ENCODE measurements at places on chromosomes 16 and 17. TPM values are rescaled to one million over a fixed set of nuclear protein-coding genes. Genes with fewer than 3 reads are reported as not detected.

DNA sequence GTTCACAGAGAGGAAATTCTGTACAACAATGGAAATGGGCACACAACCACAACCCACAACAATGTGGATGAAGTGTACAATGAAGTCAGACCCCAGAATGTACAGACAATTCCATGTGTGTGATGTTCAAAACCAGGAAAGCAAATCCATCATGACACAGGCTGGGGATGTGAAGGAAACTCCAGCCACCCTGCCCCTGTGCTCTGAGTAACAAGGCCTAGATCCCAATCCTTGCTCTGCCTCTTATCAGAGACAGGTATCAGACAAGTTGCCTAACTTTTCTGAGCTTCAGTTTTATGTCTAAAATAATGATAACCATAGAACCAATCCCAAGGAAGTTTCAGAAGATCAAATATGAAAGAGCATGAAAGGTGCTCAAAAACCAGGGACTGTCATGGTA is 1.8 kb upstream of the C16orf95 start:
- H3K4me1 ChIP-seq = peaks cover 8% of the 10 kb centered on the region
- H3K27ac ChIP-seq = peak overlapping the region; percentile 98
- peak overlapping the region; percentile 91 for H3K4me3 ChIP-seq
- H3K36me3 ChIP-seq = peaks cover 15% of the 10 kb centered on the region

GRCh38 chr17:14919631-14920213 is 345.4 kb downstream of the PMP22 start:
- H3K4me1 ChIP-seq = no peaks in the 10 kb centered on the region
- H3K36me3 ChIP-seq = no peaks in the 10 kb centered on the region
- H3K27ac ChIP-seq = no peak overlapping the region
- no peak overlapping the region for H3K4me3 ChIP-seq

- H3K27me3 ChIP-seq = no peaks in the 10 kb centered on the region
- H3K27ac ChIP-seq = no peak overlapping the region
- H3K4me3 ChIP-seq = no peak overlapping the region
Observed at GRCh38 chr17:58570758-58571157, 56.3 kb upstream of the MTMR4 start.

GRCh38 chr17:81135505-81136278 is 29.6 kb upstream of the PVALEF start:
- no peak for DNase-seq
- H3K4me1 ChIP-seq = no peaks in the 10 kb centered on the region
- H3K27ac ChIP-seq = no peak overlapping the region
- no peaks in the 10 kb centered on the region for H3K27me3 ChIP-seq

- no peak overlapping the region for H3K27ac ChIP-seq
- no peak for DNase-seq
- no peaks in the 10 kb centered on the region for H3K27me3 ChIP-seq
- H3K4me3 ChIP-seq = no peak overlapping the region
- peaks cover 28% of the 10 kb centered on the region for H3K4me1 ChIP-seq
Observed at GRCh38 chr17:63634816-63635215, 12.6 kb downstream of the MAP3K3 start.

- no peak for DNase-seq
- H3K36me3 ChIP-seq = no peaks in the 10 kb centered on the region
- no peaks in the 10 kb centered on the region for H3K4me1 ChIP-seq
- no peaks in the 10 kb centered on the region for H3K27me3 ChIP-seq
Observed at GRCh38 chr16:52629296-52629695, 82.4 kb upstream of the TOX3 start.

GRCh38 chr17:39716073-39716818 is 14.1 kb downstream of the MIEN1 start:
- peaks cover 2% of the 10 kb centered on the region for H3K4me1 ChIP-seq
- no peaks in the 10 kb centered on the region for H3K36me3 ChIP-seq
- no peak for DNase-seq
- H3K4me3 ChIP-seq = no peak overlapping the region
- H3K27ac ChIP-seq = no peak overlapping the region

DNA sequence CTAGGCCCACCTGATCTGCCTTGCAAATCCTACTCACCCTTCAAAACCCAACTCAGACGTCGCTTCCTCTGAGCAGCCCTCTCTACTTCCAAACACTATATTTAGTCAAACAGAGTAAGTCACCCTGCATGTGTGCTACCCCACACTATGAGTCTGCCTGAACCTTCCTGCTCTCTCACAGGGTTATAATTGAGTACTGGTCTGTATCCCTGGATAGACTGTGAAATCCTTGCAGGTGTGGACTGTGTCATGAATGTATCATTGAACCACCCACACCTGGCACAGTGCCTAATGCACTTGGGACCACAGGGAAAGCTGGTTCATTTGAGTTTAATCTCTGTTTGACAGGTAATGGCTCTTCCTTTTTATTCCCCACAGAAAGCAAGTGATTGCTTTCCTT is 3.4 kb downstream of the FBXO39 start:
- H3K36me3 ChIP-seq = peaks cover 14% of the 10 kb centered on the region
- no peak overlapping the region for H3K4me3 ChIP-seq
- H3K4me1 ChIP-seq = peaks cover 4% of the 10 kb centered on the region
- H3K27me3 ChIP-seq = peaks cover 93% of the 10 kb centered on the region

- no peak overlapping the region for H3K27ac ChIP-seq
- no peaks in the 10 kb centered on the region for H3K27me3 ChIP-seq
- H3K4me3 ChIP-seq = no peak overlapping the region
- DNase-seq = no peak
Observed at GRCh38 chr17:11780621-11781020, 182.4 kb downstream of the DNAH9 start.

- no peak for DNase-seq
- no peak overlapping the region for H3K27ac ChIP-seq
- H3K36me3 ChIP-seq = no peaks in the 10 kb centered on the region
- H3K4me1 ChIP-seq = no peaks in the 10 kb centered on the region
- H3K4me3 ChIP-seq = no peak overlapping the region
- H3K27me3 ChIP-seq = no peaks in the 10 kb centered on the region
Observed at GRCh38 chr17:76920364-76921139, 52.3 kb downstream of the MGAT5B start.

DNA sequence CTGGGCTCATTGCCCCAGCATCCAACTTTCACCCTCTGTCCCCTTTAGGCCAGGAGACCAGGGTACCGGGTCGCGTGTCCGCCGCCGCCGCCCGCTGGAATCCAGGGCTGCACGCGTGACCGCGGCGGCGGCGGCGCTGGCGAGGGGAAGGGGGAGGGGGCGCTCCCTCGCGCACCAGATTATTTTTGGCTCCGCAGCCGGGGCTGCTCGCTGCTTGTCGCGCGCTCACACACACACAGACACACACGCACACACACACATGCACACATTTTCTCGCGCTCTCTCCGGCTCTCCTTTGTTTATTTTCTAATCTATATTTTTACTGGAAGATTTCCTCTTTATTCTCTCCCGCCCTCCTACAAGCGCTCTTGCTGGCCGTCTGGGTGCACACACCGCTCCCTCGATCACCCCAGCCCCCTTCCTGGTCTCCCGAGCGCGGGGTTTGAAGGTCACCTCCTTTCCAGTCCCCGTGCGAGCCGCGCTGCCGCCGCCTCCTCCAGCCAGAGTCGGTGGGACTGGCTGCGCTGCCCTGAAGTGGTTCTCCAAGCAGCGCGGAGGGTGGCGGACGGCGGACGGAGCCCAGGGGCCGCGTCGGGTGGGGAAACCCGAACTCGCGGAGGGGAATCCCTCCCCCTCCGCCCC is 921.4 kb upstream of the EEF2KMT start:
- H3K27me3 ChIP-seq = peaks cover 28% of the 10 kb centered on the region
- DNase-seq = no peak
- no peak overlapping the region for H3K4me3 ChIP-seq
- no peak overlapping the region for H3K27ac ChIP-seq
- no peaks in the 10 kb centered on the region for H3K36me3 ChIP-seq
- no peaks in the 10 kb centered on the region for H3K4me1 ChIP-seq

GRCh38 chr16:73043828-73044467 is 4.0 kb downstream of the ZFHX3 start:
- H3K36me3 ChIP-seq = no peaks in the 10 kb centered on the region
- DNase-seq = no peak
- peaks cover 2% of the 10 kb centered on the region for H3K4me1 ChIP-seq
- peaks cover 33% of the 10 kb centered on the region for H3K27me3 ChIP-seq
- H3K4me3 ChIP-seq = no peak overlapping the region
- H3K27ac ChIP-seq = no peak overlapping the region

- peaks cover 10% of the 10 kb centered on the region for H3K27me3 ChIP-seq
- peak overlapping the region; percentile 100 for H3K27ac ChIP-seq
- H3K4me3 ChIP-seq = peak overlapping the region; percentile 99
- peak; percentile 89 for DNase-seq
Observed at GRCh38 chr17:7573324-7574080, 5.9 kb upstream of the CD68 start.

DNA sequence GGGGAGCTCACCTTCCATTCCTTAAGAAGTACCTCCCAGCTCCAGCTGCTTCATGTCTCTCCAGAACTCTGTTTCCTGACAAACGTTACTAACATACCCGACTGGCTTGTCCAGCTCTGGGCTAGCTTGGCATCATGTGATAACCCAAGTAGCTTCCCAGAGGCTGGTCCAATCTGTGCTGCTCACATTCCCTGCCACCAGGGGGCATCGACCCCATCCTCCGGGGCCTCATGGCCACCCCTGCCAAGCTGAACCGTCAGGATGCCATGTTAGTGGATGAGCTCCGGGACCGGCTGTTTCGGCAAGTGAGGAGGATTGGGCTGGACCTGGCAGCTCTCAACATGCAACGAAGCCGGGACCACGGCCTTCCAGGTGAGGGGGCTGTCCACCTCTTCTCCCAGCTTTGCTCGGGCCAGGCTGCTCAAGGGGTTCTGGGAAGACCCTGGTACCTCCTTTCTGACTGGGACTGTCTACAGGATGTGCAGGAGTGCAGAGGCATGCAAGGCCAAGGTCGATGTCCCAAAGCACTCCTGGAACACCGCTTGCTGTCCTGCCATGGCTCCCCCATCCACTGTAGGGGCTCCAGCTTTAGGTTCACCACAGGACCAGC is 7.6 kb downstream of the EPX start:
- DNase-seq = peak; percentile 60
- no peaks in the 10 kb centered on the region for H3K36me3 ChIP-seq
- no peak overlapping the region for H3K27ac ChIP-seq

GRCh38 chr16:707062-707538 is 1.5 kb upstream of the FBXL16 start:
- H3K27me3 ChIP-seq = peaks cover 73% of the 10 kb centered on the region
- no peak overlapping the region for H3K4me3 ChIP-seq
- H3K4me1 ChIP-seq = peaks cover 2% of the 10 kb centered on the region
- no peaks in the 10 kb centered on the region for H3K36me3 ChIP-seq
- no peak for DNase-seq

DNA sequence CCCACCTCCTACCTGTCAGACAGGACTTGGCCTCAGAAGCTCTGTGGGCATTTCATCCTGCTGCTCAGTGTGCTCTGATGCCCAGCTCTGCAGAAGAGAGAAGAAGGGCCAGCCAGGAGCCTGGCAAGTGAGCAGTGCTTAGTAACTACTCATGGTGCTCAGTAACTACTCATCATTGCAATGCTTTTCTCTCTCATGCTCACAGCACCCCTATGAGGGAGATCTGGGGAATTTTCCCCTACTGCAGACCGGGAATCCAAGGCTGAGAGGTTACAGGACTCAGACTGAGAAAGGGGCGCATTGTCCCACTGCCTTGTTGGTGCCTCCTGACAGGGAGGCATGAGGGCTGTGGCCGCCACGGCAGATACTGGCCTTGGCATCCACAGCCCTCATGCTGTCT is 261.1 kb downstream of the C16orf95 start:
- no peak overlapping the region for H3K27ac ChIP-seq
- no peaks in the 10 kb centered on the region for H3K4me1 ChIP-seq
- DNase-seq = no peak
- no peak overlapping the region for H3K4me3 ChIP-seq
- peaks cover 23% of the 10 kb centered on the region for H3K27me3 ChIP-seq

DNA sequence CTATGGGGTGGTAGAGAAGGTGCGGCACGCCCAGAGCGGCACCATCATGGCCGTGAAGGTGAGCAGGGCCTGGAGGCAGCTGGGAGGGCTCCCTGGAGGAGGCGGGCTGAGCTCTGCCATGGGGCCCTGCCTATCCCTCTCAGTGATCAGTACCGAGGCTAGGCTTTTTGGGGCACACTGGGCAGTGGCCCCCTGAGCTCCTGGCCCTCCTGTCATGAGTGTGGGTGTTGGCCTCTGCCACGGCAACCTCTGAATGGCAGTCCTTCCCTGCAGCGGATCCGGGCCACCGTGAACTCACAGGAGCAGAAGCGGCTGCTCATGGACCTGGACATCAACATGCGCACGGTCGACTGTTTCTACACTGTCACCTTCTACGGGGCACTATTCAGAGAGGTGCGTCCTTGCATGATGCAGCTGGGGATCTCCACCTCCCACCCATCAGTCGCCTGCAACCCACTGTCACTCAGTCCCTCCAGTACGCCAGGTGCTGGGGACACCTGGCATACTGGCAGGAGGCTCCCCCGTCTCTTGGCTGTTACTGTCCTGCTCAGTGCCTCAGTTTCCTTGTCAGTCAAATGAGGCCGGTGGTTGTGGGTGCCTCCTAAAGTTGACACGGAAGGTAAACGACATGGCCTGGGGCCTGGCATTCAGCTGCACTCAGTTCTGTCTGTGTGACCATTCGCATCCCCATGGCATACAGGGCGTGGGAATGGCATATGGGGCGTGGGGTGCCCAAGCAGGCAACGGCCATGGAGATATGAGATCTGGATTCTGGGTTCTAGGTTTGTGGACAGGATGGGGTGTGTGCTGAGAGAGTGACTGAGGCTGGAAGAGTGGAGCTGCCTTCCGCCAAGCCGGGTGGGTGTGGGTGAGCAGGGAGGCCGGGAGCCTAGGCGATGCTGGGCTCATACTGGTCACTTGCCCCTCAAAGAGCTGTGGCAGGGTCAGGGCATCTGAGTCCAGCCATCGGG is 16.4 kb downstream of the MAP2K3 start:
- no peaks in the 10 kb centered on the region for H3K27me3 ChIP-seq
- no peak overlapping the region for H3K27ac ChIP-seq
- H3K4me1 ChIP-seq = no peaks in the 10 kb centered on the region
- H3K4me3 ChIP-seq = no peak overlapping the region
- no peak for DNase-seq

Gene MYH13
- not detected for total RNA-seq

Gene SRL
- not detected for total RNA-seq

Gene ZP2
- not detected for total RNA-seq

Gene JUP
- total RNA-seq = 3.7 TPM

Gene ZNF423
- total RNA-seq = not detected

Gene CCDC78
- 8.1 TPM for total RNA-seq

Gene KCNH6
- total RNA-seq = not detected

Gene KCTD19
- 2.2 TPM for total RNA-seq

Gene TK2
- 5.6 TPM for total RNA-seq

Gene TPSAB1
- not detected for total RNA-seq

Gene NTN1
- 0.43 TPM for total RNA-seq

Gene KRT36
- not detected for total RNA-seq

Gene MFSD6L
- total RNA-seq = not detected

Gene MAPT
- total RNA-seq = 0.88 TPM

Measured in activated naive CD8-positive, alpha-beta T cell treated with anti-CD3 and anti-CD28 coated beads for 36 hours (primary cell).